ENCODE measurements at places on chromosomes 4 and X.

GRCh38 chr4:183499801-183500200, 5.1 kb upstream of the ING2 start:
- no peak for DNase-seq

- DNase-seq, result no peak
These were observed 108.3 kb downstream of the QRFPR start for GRCh38 chr4:121272526-121272925.

GRCh38 chr4:82865592-82865991, 25.4 kb downstream of the SEC31A start:
- DNase-seq, result no peak

GRCh38 chr4:110586131-110586850, 36.6 kb downstream of the PITX2 start:
- no peak for DNase-seq

DNA sequence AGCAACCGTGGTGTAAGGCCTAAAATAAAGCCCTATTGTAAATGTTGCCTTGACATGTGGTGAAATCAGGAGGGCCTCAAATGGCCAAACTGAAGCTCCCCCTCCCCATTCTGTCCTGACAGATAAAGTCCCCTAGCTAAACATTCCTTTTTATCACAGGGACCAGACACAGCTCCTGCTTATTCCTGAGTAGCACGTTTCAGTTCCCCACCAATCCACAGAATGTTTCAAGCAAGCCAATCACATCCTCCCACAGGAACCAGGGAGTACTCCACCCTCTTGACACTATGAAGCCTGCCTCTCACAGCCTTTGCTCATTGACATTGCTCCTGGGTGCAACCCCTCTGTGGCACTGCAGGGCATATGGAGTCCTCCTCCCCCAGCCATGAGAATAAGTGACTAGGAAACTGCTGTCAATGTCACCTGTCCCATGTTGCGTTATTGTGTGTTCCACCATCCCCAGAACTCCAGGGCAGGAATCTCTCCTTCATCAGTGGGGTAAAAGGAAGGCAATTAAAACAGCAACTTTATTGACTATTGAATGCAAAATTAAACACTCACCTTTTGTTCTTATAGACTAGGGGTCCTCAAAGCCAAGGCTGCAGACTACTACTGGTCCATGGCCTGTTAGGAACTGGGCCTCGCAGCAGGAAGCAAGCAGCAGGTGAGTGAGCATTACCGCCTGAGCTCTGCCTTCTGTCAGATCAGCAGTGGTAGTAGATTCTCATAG, 128.1 kb downstream of the COL25A1 start:
- DNase-seq, result no peak

GRCh38 chrX:96447161-96447560, 237.5 kb upstream of the DIAPH2 start:
- DNase-seq, result no peak
